Right ventricle myocardium superior (tissue), 1 donor: ENCODE measurements at places on chromosomes 3 and 15.
A peak's percentile ranks its signal among the peaks of the same experiment; 100 is the strongest.

- no peak for DNase-seq
Measured at GRCh38 chr15:70627734-70628548, 135.4 kb downstream of the UACA start.

GRCh38 chr3:168260859-168261258 lies 165.1 kb upstream of the GOLIM4 start:
- no peak for DNase-seq

- DNase-seq: no peak
Measured at GRCh38 chr15:56628893-56629532, 104.3 kb downstream of the ZNF280D start.

DNA sequence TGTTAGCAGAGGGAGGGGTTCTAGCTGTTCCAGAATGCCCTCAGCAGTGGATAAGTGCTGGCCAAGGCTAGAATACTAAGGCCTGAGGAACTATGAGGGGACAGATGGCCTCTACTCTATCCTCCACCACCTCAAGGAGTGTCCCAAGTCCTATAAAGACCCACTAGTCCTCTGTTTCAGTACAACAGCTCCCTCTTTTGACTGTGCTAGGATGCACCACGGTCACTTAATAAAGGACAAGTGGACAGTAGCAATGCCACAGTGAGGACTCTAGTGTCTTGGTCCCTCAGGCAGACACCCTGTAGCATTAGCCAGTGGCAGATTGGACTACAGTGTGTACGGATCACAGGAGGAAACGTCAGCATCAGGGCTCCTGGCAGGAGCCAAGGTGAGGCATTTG lies 171.8 kb upstream of the PROK2 start:
- DNase-seq: no peak

DNA sequence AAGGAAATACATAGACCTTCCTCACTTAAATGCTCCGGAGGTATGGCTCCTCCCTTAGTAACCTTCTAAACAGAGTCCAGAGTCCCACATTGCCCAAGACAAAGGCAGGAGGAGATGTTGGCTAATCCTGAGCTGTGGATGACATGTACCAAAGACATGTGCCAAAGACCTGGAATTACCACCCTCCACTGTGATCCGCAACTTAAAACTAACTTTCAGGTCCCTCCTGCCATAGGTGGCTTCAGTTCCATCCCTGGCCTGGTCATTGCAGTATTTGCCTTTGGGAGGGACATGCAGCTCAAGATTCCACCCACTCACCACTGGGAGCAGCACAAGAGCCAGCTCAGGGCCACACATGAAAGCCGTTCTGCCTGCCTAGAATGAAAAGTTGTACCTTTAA lies 28.0 kb downstream of the MYZAP start:
- DNase-seq: no peak

- DNase-seq: no peak
Measured at GRCh38 chr15:65365229-65365628, 12.6 kb downstream of the IGDCC3 start.

GRCh38 chr3:156605686-156606605 lies 51.0 kb upstream of the SSR3 start:
- peak; percentile 73 for DNase-seq

DNA sequence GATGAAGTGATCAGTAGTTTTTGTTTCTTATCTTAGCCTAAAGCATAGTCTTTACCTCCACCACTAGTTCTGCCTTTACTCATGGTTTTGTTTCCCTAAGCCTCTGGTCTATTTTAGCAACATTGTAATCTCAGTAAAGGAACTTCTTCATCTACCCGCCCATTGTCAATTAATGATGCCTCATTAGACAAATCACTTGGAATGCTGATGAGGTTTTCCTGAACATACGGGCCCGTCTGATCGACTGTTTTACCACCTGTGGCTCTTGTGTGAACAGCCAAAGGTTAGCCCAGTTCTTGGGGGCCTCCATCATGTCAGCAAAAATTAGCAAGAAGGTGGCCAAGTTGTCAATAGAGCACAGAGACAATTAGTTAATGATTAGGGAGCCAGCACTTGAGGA lies 470.1 kb upstream of the ARRDC4 start:
- DNase-seq: no peak

GRCh38 chr3:32215185-32215584 lies 23.3 kb upstream of the CMTM8 start:
- no peak for DNase-seq

DNA sequence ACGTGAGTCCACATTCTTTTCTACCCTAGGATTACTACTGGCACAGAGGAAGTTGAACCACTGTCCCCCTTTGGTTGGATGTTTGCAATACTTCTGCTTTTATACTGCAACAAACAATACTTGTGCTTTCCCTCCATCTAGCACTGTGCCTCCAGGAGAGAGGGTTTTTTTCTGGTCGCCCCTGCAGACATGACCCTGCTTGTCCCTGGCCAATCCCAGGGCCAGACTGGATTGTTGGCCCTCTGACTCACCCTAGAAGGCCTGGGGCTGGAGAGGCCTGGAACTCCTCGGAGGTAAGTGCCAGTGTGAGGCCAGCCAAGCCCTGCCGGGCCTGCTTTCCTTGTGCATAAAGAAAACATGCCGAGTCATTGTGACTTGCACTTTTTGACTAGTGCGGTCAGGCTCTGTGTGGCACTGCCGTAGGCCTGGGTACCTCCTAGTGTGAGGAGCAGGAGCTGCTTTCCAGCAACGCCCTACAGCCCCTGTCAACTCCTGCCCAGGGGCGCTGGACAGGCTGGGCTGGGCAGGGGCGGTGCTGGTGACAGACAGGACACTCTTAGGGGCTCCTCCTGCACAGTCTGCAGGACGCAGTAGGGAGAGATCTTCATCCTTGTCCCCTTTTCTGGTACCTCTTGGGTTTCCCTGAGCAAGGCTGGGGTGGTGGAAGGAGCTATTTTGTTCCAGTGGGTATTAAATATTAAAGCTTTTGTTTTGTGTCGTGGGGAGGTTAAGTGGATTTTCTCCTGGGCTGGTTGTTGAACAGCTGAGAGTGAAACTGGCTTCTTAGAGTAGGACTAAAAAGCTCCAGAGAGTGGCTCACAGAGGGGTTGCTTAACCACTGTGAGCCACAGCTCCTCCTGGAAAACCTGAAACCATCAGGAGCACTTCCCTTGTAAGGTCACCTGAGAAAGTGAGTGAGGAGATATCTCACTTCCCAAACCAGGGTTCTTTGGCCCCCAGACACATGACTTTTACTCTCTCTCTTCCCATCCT lies 14.4 kb upstream of the TKT start:
- peak; percentile 91 for DNase-seq

GRCh38 chr15:35987056-35987455 lies 441.1 kb upstream of the DPH6 start:
- no peak for DNase-seq

GRCh38 chr3:72085036-72085435 lies 300.1 kb upstream of the PROK2 start:
- no peak for DNase-seq

GRCh38 chr3:124966521-124967445 lies 32.2 kb upstream of the MUC13 start:
- no peak for DNase-seq

DNA sequence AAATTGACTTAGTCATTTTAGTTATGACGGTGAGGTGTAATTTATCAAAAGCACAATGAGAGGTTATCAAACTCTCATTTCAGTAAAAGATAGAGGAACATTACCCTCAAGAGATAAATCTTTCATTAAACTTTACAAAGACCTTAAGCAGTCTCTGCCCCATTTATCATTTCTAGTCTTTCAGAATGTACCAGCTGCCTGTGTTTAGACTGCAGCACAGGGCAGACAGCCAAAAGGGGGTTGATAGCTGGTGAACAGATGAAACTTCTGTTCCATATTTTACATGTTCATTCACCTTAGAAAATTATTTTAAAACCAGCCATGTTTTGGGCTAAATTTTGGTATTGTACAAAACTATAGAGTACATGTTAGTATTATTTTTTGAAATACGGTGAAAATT lies 514.6 kb upstream of the CNTN3 start:
- no peak for DNase-seq

GRCh38 chr3:33271324-33271723 lies 5.9 kb upstream of the FBXL2 start:
- no peak for DNase-seq

GRCh38 chr15:98914626-98915025 lies 93.0 kb downstream of the PGPEP1L start:
- no peak for DNase-seq

GRCh38 chr3:35707904-35708303 lies 68.6 kb downstream of the ARPP21 start:
- DNase-seq: no peak

DNA sequence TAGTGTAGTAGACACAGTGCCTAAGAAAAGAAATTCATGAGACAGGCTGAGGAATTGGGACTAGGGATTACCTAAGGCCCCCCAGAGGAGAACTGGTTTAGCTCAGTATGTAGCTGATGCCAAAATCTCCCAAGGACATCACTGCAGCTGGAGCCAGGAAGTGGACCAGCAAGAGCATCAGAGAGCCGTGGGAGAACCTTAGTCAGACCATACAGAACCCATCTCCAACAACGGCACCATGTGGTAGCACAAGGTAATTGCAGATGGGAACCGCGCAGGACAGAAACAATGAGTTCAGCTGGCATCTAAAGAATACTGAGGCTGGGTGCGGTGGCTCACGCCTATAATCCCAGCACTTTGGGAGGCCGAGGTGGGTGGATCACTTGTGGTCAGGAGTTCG lies 81.7 kb downstream of the WNT5A start:
- no peak for DNase-seq

- DNase-seq: no peak
Measured at GRCh38 chr3:107685383-107685782, 162.6 kb downstream of the BBX start.

DNA sequence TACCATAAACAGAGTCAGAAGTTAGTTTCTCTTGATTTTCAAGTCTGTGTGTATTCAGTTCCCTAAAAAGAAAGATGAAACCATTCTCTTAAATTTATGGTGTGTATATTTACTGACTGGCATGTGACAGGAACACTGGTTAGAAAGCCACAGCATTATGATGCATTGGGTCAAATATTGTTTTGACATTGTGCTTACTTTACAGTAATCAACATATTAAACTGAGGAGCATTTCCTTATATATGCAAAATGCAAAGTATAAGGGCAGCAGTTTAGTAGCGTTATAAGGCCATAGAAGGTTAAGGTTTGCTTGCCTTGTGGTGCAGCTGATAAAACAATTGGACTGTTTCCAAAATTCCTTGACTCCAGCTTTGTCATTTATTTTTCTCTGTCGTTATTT lies 72.9 kb downstream of the EPHA3 start:
- DNase-seq: no peak

DNA sequence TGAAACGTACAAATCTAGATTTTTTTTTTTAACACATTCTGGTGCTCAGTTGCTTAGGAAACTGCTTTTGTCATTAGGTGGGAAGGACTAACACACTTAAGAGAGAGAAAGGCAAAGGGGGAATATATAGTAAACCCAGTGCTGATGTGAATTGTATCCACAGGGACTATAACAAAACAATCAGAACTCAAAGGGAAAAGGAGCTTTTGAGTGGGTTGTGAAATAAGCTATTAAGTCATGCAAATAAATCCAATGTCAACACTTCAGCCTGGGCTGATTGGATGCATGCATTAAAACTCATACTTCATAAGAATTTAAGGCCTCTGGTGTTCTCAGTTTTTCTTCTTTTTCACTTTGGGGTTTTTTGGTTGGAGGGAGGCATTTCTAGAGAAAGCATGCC lies 628.9 kb downstream of the FHIT start:
- no peak for DNase-seq
